Activated CD4-positive, alpha-beta T cell treated with anti-CD3 and anti-CD28 coated beads, Interleukin-2, amount 50 U/mL, for 48 hours (primary cell): ENCODE measurements at places on chromosomes 2 and 18.
A peak's percentile ranks its signal among the peaks of the same experiment; 100 is the strongest.

GRCh38 chr18:49768051-49768391, 45.3 kb downstream of the ACAA2 start:
- DNase-seq, result no peak

- no peak for DNase-seq
Observed at GRCh38 chr2:164542581-164543021, 78.7 kb downstream of the GRB14 start.

DNA sequence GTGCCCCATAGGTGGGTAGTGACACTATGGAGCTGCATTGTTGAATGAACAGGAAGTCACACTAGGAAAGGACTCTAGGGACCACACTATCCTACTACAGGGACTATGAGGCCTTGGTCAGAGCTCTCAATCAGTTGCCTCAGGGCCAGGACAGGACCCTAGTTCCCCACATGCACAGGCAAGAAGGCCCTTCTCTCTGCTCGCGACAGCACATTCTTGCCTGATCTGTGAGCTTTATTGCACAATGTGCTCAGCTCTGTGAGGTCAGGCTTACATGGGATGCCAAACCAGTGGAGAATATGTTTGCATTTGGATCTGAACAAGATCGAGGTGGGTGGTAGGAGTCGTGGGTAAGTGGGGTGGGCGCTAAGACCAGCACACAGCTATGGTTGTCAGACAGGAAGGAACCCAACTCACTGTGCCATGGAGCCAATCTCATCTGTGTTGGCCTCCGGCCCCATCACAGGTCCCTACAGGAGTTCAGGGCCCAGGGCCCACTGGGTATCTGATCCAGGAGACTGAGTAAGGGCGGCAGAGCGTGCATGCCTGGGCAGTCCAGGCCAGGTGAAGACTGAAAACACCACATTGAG, 8.0 kb downstream of the PCARE start:
- DNase-seq, result no peak

DNA sequence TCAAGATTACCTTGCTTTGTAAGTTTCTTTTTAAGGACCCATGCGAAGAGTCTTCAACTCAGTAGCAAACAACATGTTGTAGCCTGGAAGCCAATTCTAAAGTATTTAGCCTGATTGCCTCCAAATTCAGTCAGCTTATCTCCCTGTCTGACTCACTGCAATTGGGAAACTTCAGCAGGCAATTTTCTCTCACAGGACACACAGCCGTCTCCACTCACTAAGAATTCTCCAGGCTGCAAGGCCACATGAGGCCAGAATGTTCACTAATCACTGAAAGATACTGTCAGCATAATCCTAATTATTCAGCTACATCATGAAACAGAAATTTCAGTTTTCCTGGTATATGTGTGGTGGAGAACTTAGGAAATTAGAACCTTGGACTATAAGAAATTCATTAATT, 78.1 kb upstream of the PDE1A start:
- no peak for DNase-seq

DNA sequence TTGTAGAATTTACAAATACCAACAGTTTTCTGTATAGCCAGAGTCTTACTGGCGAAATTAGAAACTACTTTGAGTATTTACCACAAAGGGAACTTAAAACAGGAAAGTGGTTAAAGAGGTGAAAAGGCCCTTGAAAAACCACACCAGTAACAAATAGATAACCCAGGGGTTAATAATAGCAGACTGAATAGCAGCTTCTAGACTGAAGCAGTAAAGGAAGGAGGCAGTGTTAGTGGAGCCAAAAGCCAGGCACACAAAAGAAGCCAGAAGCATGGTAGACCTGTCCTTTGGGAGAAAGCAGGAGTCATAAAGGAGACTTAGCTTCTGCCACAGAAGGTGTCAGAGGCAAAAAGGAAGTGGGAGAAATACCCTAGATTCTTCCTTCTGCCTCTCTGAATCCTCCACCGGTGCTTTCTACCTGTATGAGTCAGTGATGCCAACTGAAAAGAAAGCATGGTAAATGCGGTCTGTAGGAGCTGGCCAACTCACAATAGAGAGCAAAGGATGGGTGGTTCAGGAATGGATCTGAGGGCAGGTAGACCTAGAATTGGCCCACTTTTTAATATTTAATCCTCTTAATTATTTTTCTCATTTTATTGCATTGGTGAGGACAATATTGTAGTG, 97.3 kb downstream of the ARL6IP6 start:
- no peak for DNase-seq

DNA sequence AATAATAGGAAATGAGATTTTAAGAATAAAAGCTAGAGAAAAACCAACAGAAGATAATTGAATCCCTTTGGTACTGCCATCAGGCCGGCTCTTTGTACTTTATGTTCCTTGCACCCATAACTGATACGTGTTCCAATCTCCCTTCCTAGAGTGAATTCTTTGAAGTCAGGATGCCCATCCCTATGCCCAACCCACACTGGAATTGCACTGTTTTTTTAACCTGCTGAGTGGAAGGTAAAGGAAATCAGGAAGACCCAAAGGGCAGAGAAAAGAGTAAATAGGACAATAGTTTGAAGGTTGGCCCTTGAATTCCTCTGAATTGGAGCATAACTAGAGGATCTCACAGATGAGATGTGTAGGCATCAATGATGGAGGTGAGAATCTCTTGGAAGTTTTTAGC, 4.4 kb upstream of the ATG16L1 start:
- DNase-seq, result no peak

DNA sequence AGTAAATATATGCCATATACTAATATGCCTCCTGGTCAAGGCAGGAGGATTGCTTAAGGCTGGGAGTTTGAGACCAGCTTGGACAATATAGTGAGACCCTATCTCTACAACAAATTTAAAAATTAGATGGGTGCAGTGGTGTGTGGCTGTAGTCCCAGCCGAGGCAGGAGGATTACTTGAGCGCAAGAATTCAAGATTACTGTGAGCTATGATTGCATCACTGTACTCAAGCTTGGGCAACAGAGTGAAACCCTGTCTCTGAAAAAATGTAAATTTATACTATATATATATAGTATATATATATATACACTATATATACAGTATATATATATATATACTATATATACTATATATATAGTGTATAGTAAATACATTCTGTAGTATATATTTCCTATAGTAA, 30.0 kb upstream of the NPC1 start:
- no peak for DNase-seq

- no peak for DNase-seq
Observed at GRCh38 chr2:235859651-235860050, 308.5 kb downstream of the GBX2 start.

DNA sequence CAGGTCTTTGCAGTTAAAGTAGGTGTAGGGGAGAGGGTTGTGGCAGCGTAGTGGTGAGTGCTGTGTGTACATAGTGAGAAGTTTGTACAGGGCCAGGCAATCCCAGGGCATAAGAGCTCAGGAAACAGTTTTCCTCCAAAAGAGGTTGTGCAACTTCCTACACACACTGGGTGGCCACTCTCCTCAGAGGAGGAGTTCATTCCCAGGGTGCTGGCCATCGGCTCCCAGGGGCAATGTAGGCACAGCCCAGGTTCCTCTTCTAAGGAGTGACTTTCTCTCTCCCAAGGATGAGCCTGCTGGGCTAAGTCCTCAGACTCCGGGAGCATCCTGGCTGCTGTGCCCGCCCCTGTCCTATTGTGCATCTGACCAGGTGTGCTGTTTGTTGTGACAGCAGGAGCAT, 3.0 kb downstream of the ACOXL start:
- no peak for DNase-seq

- peak; percentile 35 for DNase-seq
Observed at GRCh38 chr18:50009773-50010335, 185.1 kb downstream of the MYO5B start.

DNA sequence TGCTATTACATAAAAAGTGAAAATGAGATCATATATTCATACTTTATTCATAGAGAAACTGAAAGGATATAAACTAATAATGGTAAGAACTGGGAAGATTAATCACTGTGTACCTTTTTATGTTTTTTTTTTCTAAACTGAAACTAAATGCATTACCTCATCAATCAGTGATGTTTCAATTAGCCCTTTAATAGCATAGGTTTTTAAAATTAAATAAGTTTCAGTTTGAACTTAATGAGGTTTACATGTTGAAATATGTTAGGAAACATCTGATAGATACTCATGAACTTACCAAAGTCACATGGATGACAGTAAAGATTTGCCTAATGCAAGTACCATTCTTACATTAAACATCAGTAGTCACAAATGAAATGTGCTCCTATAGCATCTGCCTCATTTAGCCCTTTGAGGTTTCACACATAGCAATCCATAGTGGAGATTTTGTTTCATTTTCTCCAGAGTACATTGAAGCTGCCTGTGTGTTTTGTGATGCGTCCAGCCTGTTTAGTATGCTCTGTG, 8.9 kb downstream of the MAPRE2 start:
- no peak for DNase-seq

DNA sequence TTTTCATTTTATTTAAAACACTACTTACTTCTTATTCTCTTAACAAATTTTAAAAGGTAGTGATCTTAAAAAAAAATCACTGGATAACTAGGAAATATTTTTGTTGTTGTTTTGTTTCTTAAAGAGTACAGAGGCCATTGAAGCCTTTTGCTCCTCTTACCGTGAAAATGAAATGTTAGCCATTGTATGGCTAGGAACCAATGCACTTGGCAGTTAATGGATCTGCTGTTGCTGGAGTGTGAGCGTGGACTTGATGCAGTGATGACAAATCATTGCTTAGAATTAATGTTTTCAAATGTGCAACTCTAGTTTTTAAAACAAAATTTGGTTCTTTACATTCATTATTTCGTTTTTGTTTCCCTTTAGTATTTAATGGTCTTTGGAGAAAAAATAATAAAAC, 162.3 kb downstream of the HAUS1 start:
- DNase-seq, result no peak

DNA sequence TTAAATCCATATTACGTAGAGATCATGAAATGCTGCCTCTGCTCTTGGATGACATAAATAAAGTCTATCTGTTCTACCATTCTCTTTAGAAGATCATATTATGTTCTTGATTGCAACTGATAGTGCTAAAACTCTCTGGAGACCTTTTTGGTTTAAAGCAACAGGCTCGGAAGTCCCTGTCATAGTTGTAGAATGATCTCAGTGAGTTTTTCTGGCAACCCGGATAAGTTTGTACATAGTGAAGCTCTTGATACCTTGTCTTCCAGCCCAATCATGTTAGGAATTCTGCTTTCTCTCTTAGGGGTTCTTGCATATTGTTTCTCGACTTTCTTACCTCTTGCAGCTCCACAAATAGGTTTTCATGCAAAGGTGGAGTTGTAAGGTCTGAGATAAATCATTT, 156.1 kb downstream of the TTC27 start:
- DNase-seq, result no peak

GRCh38 chr2:152167065-152167464, 8.5 kb downstream of the STAM2 start:
- no peak for DNase-seq

- DNase-seq, result no peak
Observed at GRCh38 chr2:74937221-74937880, 21.1 kb upstream of the POLE4 start.

- DNase-seq, result peak; percentile 46
Observed at GRCh38 chr2:42810971-42811811, 18.8 kb upstream of the HAAO start.

- DNase-seq, result no peak
Observed at GRCh38 chr2:120678926-120679325, 56.7 kb upstream of the GLI2 start.

DNA sequence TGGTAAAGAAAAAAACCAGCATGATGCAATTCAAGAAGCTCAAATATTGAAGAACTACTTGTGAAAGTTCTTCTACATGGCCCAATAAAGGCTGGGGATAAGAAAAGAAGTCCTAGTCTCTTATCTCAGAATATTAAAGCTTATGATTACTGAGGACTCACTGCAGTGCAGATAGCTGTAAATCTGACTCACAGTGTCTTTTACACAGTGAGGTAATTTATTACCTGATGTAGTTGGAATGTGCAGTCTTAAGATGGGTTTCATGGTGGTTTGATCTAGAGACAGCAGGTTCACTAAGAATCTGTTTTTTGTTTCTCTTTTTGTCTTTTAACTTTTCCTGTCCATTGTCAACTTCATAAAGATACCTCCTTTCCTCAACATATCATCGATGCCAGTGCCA, 484.0 kb upstream of the MAP2 start:
- no peak for DNase-seq

- DNase-seq, result no peak
Observed at GRCh38 chr2:133854603-133855200, 286.4 kb upstream of the NCKAP5 start.

- no peak for DNase-seq
Observed at GRCh38 chr2:9378433-9379390, 44.6 kb downstream of the ITGB1BP1 start.

DNA sequence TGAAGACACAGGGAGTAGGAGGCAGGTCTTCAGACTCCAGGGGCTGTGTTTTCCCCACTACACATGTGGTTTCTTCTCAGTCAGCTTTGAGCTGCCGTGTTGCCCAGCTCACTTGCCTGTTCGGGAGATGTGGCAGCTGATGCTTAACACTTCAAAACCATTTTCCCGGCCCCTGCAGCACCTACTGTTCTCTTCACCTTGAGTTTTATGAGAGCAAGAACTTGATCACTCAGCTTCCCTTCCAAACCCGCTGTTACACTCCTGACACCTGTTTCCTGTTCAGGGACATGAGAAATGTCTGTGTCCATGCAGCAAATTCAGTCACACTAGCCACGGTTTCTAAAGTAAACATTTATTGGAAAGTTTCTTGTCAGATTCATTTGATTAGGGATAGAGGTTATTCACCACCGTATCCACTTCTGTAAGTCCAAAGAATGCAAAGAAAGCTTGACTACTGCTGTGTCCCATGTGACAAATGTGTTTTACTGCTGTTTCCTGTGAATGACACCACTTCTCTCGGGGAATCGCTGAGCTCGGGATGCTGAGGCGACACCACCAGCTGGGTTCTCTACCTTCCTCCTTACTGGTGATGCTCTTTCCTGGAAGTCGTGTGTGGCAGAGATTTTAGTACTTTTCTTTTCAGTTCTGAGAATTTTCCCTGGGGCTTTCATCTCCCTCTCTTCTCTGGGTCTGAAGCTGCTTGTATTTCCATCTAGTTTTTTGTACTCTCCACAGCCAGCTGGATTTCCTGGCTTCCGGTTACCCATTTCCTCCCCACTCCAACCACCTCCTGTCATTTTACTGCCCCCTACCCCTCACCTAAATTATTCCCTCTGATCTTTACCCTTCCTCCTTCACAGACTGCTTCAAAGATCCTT, 91.7 kb downstream of the KLF7 start:
- DNase-seq, result peak; percentile 51

GRCh38 chr2:168217920-168218319, 29.5 kb downstream of the STK39 start:
- no peak for DNase-seq

- no peak for DNase-seq
Observed at GRCh38 chr2:41903474-41904135, 144.2 kb upstream of the PKDCC start.

GRCh38 chr2:160132761-160133160, 67.3 kb downstream of the ITGB6 start:
- DNase-seq, result no peak
